Stimulated activated CD4-positive, alpha-beta T cell treated with anti-CD3 and anti-CD28 coated beads, Interleukin-12 subunit alpha, Interleukin-12 subunit beta, amount 100 ng/mL, for 48 hours (primary cell): ENCODE measurements at places on chromosomes 7 and 10.

DNA sequence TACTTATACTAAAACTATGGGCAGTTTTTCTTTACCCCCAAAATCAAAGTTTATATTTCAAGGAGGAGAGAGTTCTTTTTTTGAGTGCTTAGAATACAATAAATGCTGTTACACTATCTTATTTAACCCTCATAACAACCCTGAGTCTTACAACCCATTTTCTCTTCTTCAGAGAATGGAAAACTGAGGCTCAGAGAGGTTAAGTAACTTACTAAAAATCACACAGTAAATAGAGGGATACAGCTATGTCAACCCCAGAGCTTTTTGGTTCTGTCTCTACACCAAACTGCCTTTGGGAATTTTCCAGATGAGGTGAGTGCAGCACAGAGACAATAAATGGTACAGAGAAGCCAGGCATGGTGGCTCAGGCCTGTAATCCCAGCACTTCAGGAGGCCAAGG is 25.6 kb upstream of the PIK3AP1 start:
- DNase-seq: no peak

DNA sequence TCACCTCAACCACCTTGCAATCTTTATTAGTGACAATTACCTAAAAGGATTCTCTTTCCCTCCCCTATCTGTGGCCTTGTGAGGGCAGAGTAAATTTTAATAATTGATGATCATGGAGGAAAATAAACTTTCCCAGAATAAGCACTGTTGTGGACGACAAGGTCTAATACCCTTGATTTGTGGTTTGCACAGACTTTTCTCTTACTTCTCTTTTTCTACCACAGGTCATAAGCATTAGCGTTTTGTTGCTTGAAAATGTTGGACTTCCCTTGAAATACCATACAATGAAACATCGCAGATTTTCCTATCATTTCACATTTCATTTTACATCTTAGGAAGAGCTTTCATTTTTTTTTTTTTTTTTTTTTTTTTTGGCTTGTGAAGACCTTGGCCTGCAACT is 188.1 kb upstream of the TMEM72 start:
- DNase-seq: no peak

DNA sequence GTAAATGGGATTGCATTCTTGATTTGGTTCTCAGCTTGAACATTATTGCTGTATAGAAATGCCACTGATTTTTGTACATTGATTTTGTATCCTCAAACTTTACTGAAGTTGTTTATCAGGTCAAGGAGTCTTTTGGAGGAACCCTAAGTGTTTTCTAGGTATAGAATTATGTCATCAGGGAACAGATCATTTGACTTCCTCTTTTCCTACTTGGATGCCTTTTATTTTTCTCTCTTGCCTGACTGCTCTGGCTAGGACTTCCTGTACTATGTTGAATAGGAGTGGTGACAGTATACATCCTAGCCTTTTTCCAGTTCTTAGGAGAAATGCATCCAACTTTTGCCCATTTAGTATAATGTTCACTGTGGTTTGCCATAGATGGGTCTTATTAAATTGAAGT is 48.8 kb downstream of the ANXA8 start:
- DNase-seq: no peak

GRCh38 chr7:29898301-29898700 is 91.3 kb downstream of the SCRN1 start:
- no peak for DNase-seq

GRCh38 chr10:129028451-129028850 is 438.6 kb upstream of the MGMT start:
- DNase-seq: no peak

DNA sequence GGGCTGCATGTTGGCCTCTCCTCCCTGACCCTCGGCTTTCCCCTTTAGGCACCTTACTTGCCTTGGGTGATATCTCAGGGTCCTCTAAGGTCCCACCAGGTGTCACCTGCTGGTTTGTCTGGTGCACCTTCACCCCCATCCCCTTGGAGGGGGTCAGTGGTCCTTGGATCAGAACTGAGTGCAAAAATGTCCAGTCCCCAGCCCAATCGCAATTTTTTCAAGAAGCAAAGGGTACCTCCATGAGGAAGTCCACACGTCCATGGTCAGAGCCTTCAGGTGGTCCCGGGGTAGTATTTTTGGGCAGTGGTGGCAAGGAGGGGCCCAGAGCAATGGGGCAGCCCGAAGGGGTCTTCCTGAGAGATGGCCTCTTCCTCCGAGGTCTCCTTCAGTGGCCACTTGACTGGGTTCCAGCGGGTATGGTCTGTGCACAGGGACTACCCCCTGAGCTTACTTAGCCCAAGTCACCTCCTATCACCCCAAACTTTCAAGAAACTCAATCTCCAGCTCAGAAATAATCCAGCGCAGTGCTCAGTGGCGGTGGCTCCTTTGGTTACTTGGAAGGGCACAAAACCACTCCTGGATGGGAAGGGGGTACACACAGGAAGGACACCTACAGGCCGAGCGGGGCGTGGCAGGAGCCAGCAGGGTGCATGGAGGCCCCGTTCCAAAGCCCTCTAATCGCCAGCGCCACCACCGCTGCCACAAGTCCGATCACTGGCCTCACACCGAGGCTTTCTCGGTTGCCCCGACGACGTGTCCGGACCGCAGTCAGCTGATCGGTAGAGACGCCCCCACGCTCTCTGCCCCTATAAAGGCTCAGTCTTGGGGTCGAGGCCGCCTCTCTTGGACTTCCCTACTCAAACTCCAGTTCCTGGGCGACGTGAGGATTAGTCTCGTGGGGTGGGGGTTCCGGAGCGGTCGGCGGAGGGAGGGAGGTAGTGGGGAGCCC is 4.5 kb downstream of the SAP25 start:
- no peak for DNase-seq

DNA sequence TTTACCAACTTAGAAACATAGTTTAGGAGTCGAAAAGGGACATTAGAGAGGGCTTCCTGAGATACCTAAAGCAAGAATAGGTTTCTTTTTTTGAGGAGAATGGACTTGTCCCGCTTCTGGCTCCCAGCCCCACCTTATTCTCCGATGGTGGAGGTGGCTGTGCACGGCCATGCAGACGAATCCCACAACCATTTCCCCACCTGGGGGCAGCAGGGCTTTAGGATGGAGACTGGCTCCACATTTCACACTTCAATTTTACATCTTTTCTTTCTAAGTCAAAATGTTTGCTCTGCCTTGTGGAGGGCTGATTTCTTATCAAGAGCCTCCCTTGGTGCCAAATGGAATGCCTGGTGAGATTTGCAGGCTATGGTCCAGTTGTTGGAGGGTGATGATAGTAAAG is 118.5 kb downstream of the GLRX3 start:
- no peak for DNase-seq

- no peak for DNase-seq
Observed at GRCh38 chr7:83520726-83521125, 128.2 kb downstream of the SEMA3E start.

- DNase-seq: no peak
Observed at GRCh38 chr7:145534301-145534700, 582.3 kb upstream of the CNTNAP2 start.

- no peak for DNase-seq
Observed at GRCh38 chr7:82164813-82165212, 278.8 kb downstream of the CACNA2D1 start.

- no peak for DNase-seq
Observed at GRCh38 chr10:121260377-121260776, 337.9 kb downstream of the FGFR2 start.

DNA sequence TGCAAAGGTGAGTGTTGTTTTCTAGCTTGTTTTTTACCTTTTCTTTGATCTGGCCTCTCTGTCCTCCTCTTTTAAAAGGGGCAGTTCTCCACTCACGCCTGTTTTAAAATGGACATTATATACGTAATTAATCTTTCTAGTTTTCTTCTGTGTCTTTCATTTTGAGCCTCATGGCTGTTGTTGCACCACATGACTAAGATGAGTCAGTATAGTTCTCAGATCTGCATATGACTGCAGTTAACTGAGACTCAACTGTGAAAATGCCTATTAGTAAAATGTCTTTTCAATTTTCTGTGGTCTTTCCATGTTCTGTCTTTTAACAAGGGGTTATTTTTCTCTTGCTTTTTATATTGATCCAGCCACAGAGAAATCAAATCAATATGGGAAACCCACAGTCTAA is 296.1 kb downstream of the CDK14 start:
- no peak for DNase-seq

GRCh38 chr10:76337641-76338040 is 906.2 kb downstream of the LRMDA start:
- DNase-seq: no peak

DNA sequence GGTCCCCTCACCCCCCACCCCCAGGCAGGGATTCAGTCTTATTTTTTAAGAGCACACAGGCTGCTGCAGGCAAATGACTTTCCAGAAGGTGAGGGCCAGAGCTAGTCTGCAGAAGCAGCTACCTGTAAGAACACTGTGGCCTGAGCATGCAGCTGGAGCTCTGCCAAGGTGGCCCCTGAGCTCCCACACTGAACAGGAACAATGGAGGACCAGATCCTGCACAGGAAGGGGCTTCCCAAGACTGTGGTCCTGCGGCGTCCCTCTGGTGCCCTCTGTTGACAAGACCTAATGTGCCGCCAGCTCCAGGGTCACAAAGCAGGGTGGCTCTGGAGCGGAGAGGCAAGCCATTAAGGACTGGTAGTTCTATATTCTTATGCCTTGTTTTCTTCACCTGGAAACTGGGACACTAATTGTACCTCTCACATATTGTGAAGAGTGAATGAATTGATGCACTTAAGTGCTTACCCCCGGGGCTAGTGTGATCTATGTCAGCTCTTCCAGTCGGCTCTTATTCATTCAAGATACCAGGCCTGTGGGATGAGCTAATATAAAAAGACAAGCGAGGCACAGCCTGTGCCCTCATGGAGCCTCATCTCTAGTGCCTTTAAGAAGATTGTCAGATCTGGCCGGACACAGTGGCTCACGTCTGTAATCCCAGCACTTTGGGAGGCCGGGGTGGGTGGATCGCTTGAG is 8.0 kb upstream of the BEND7 start:
- peak; percentile 20 for DNase-seq

DNA sequence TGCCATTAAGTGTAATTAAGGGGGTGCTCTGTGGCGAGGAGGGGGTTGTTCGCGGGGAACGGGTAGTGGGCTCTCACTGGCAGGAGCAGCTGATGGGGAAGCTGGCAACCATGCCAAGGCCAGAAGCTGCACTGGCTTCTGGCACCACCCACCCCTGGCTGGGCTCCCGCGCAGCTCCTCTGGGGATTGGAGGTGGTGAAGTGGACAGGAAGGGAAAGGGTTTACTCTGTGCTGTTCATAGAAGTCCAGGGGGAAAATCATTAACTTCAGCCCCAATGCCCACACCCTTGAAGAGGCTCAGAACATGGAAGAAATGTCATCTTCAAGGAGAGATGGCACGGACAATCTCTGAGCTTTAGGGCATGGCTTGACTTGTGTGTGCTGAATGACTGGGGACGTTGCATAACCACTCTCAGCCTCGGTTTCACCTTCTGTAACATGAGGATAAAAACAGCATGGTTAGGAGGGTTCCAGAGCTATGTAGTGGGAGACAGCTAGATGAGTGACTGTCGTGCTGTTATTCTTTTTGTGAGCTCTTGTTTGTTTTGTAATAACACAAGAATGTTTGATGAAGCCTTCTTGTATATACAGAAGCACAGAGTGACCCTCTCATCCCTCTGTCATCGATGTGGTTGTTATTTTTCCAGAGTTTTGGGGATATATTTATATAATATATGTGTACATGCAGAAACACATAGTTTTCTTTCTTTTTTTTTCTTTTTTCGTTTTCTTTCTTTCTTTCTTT is 29.9 kb downstream of the KAZALD1 start:
- no peak for DNase-seq

- no peak for DNase-seq
Observed at GRCh38 chr10:4069491-4069890, 284.5 kb upstream of the KLF6 start.

GRCh38 chr7:139297795-139298194 is 43.3 kb upstream of the FMC1 start:
- DNase-seq: no peak

- DNase-seq: peak; percentile 12
Observed at GRCh38 chr10:97542169-97543024, 30.2 kb upstream of the ANKRD2 start.

DNA sequence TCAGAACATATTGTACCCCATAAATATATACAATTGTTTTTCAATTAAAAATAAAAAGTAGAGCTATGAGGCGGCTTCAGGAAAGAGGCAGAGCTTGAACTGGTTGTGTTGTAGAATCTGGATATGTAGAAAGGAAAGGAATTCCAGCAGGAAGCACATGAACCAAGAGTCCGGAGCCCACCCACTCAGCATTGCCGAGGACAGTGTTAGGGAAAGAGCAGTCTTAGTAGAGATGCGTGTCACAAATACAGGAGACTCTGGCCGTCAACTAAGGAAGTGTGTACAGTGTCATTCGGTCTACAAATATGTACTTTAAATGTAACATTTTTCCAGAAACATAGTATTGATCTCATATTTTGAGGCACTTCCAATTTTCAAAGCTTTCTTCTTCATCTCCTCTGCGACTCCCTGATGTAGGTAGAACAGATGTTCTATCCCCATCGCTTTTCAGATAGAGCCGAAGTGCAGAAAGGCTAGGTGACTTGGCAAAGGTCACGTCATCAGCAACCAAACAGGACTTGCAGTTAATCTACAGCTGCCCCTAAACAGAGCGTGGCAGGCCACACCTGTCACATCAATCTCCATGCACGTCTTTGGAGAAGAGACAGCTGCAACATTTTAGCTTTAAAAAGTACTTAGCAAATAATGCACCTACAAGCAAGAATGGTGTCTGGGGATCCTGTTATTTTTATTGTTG is 25.3 kb upstream of the GJD4 start:
- DNase-seq: no peak

- peak; percentile 80 for DNase-seq
Observed at GRCh38 chr7:100965723-100966541, 3.4 kb upstream of the MUC12 start.

DNA sequence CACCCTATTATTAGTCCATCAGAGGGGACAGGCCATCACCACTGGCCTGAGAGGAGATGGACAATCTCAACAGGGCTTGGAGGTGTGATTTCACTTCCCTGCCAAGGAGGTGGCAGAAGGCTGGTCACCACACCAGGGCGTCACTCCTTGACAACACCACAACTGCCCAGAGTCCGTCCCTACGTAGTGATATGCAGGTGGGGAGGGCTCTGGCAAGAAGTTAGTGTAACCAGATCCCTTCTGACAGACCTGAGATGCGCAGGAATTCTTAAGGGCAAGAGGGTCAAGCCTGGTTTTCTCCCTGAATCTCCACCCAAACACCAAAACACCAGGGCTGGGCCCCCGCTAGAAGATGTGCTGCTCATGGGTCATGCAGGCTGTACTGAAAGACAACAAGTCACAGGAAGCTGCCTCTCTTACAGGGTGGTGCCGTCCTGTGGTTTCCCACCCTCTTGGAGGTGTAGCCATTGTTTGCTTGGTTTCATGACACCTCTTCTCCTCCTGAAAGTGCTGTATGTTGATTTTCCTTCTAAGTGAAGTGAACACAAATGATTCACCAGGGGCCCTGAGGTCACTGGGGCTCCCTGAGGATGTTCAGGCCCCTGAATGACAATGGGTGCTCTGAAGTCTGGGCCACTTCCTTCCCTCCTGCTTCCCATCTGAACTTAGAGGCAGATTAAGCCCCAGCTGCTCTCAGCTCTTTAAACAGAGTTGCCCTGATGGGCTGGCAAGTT is 27.1 kb downstream of the ATXN7L1 start:
- DNase-seq: peak; percentile 68

DNA sequence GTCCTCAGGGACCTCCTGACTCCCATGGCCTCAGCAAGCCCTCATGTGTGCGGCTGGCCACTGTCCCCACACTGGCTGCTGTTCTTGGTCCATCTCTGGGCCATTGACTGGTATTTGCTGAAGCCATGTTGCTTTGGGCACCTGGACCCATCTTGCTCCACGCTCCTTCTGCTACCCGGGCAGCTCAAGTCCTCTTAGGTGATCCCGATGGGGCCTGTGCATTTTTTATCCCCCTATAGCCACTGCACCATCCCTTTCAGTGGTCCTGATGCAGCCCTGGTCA is 16.7 kb downstream of the RAMP3 start:
- DNase-seq: no peak
